ENCODE measurements at places on chromosomes 2 and 18. TPM values are rescaled to one million over a fixed set of nuclear protein-coding genes. Genes with fewer than 3 reads are reported as not detected.

TMEM247 gene
- total RNA-seq = not detected

ARHGAP15 gene
- total RNA-seq = 19.2 TPM

WNT10A gene
- not detected for total RNA-seq

KCNIP3 gene
- 4.9 TPM for total RNA-seq

CENPA gene
- 1.2 TPM for total RNA-seq

MPP4 gene
- total RNA-seq = under 0.01 TPM

ICA1L gene
- 88.5 TPM for total RNA-seq

TBR1 gene
- 73.8 TPM for total RNA-seq

NGEF gene
- 50.1 TPM for total RNA-seq

SCYGR4 gene
- total RNA-seq = not detected

TMEM18 gene
- 20.0 TPM for total RNA-seq

KCNE4 gene
- 2.4 TPM for total RNA-seq

TCF23 gene
- total RNA-seq = not detected

SMAD4 gene
- 63.2 TPM for total RNA-seq

RAMP1 gene
- total RNA-seq = 6.9 TPM

DPYSL5 gene
- 101 TPM for total RNA-seq

CRYGC gene
- not detected for total RNA-seq

DOK6 gene
- total RNA-seq = 68.1 TPM

CCDC74B gene
- 5.7 TPM for total RNA-seq

SERPINB13 gene
- total RNA-seq = 0.41 TPM

GKN1 gene
- not detected for total RNA-seq

PDCD1 gene
- 0.41 TPM for total RNA-seq

RPRD1A gene
- total RNA-seq = 143 TPM

MC5R gene
- 2.9 TPM for total RNA-seq

GPR75 gene
- 18.3 TPM for total RNA-seq

TMEM169 gene
- total RNA-seq = 23.2 TPM

PRSS56 gene
- under 0.01 TPM for total RNA-seq

RELCH gene
- 76.2 TPM for total RNA-seq

PAIP2B gene
- 20.4 TPM for total RNA-seq

SPP2 gene
- not detected for total RNA-seq

REG3A gene
- not detected for total RNA-seq

TUBA3E gene
- not detected for total RNA-seq

CYP27C1 gene
- total RNA-seq = 2.4 TPM

ELOA2 gene
- not detected for total RNA-seq

KCNG2 gene
- total RNA-seq = under 0.01 TPM
